Activated T-cell treated with anti-CD3 and anti-CD28 coated beads, Interleukin-2, amount 50 U/mL, for 24 hours (primary cell): ENCODE measurements at places on chromosomes 3 and 15.

GRCh38 chr3:169668957-169669741, 5.6 kb upstream of the MECOM start:
- DNase-seq = peak; percentile 67

GRCh38 chr3:171230865-171231264, 204.3 kb upstream of the SLC2A2 start:
- no peak for DNase-seq

GRCh38 chr3:11826628-11827265, 19.9 kb downstream of the TAMM41 start:
- DNase-seq = no peak

- DNase-seq = no peak
Observed at GRCh38 chr3:90015688-90016356, 908.4 kb downstream of the EPHA3 start.

DNA sequence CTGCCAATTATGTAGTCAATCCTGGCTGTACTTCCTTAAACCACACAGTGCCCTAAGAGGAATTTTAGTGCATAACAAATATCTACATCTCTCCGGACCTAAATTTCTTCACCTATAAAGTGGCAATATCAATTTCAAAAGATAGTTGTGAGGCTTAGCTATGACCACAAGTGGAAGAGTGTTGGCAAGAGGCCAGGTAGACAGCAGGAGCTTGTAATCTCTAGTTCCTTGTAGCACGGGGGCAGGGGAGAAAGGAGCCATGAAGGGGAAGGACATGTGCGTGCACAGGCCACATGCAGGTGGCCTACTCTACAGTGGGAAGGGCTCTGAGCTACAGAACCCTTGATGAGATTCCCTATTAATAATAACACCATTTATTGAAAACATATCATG, 269.7 kb downstream of the ABHD5 start:
- no peak for DNase-seq

GRCh38 chr3:134816623-134817022, 21.6 kb downstream of the EPHB1 start:
- DNase-seq = no peak

DNA sequence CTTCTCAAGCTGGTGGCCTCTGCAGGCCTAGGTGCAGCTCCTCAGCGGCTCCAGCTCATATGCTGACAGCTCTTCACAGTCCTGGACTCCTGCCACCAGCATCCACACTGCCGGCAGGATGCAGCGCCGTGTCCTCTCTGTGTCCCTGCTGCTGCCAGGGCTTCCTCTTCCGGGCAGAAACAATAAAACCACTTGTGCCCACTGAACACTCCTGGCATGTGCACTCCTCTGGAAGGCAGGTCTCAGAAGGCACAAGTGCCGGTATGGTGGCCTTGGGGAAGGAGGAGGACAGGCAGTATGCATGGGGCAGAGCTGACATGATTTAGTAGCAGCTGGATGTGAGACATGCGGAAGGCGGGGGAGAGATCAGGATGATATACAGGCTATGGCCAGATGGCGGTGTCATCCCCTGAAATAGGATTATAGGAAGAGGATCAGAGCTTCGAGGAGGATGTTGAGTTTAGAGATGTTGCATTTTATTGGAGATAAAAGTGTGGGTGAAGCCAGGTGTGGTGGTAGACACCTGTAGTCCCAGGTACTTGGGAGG, 7.5 kb upstream of the MAN2A2 start:
- DNase-seq = no peak

GRCh38 chr3:42900226-42901072, 5.5 kb upstream of the ZNF662 start:
- DNase-seq = no peak

- no peak for DNase-seq
Observed at GRCh38 chr3:88141458-88142083, 8.2 kb upstream of the C3orf38 start.

DNA sequence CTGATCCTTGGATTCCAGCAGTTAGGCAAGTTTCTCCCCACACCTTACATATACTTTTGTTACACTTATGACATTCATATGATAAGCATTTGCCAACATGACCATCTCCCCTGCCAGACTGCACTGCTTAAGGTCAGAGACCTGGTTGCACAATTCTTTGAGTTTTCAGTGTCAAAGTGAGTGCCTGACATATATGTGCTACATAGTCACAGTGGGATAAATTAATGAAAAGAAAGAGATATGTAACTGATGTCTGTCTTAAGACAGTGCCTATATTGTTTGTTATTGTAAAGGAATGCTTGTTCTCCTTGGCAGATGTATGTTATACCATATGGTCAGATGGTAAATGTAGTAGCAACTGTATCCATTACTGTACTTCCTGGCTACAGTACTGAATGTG, 3.5 kb upstream of the DCUN1D1 start:
- DNase-seq = no peak

DNA sequence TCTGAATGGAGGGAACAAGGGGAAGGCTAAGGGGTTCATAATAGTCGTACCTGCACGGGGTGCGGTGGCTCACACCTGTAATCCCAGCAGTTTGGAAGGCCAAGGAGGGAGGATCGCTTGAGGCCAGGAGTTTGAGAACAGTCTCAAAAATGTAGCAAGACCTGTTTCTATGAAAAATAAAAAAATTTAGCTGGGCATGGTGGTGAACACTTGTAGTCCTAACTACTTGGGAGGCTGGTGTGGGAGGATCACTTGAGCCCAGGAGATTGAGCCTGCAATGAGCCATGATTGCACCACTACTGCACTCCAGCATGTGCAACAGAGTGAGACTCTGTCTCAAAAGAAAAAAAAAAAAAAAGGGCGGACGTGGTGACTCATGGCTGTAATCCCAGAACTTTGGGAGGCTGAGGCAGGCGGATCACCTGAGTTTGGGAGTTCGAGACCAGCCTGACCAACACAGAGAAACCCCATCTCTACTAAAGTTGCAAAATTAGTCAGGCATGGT, 17.9 kb upstream of the HDAC11 start:
- DNase-seq = no peak

- no peak for DNase-seq
Observed at GRCh38 chr3:67617518-67617917, 36.9 kb downstream of the SUCLG2 start.

DNA sequence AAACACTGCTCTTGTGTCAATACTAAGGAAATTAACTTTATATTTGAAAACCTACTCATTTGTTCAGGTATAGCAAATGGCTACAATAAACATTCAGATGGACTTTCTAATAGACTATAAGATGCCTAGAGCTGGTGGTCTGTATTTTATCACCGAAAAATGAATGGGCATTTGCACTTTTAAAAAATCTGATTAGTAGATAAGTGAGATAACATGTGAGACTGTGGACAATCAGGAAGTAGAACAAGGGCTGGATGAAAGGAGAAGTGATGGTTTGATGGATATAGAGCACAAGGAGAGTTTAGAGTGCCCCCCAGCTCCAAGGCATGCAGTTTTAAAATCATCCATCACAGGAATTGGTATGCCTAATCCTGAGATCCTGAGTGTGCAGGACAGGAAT, 308.4 kb upstream of the RARB start:
- no peak for DNase-seq

GRCh38 chr3:9339761-9340471, 22.9 kb upstream of the THUMPD3 start:
- no peak for DNase-seq

DNA sequence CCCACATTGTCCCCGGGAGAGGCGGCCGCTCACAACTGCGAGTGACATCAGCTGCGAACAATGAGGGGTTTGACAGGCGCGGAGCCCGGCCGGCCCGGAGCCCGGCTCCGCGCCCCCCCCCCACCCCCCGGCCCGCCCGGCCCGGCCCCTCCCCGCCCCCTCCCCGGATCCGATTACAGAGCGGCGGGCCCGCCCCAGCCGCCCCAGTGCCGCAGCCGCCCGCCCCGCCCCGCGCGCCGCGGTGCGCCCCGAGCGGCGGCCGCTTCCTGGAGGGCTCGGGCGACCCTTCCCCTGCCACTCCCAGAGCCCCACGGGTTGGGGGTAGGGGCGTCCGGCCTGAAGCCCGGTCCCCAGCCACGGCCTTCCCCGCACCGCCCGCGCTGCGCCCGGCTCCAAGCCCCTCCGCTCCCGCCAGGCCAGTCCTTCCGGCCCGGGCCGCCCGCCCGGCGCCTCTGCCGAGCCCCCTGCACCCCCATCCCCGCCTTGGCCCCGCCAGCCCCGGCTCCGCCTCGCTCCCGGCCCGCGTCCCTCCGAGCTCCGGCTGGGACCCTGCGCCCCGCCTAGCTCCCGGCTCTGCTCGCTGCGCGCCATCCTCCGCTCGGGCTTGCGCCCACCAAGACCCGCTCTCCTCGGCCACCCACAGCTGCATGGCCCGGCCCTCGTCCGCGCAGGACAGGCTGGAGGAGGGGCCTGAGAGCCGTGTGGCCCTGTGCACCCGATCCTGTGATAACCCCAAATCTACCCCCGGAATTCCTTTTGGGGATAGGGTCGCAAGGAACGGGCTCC, at the start of gene PCBP4:
Gene PCBP4, minus strand, starts transcription at position 71 of the 786 bp plus-strand sequence. CDS start 6,214 bp downstream, outside the sequence.
- DNase-seq = peak; percentile 70

DNA sequence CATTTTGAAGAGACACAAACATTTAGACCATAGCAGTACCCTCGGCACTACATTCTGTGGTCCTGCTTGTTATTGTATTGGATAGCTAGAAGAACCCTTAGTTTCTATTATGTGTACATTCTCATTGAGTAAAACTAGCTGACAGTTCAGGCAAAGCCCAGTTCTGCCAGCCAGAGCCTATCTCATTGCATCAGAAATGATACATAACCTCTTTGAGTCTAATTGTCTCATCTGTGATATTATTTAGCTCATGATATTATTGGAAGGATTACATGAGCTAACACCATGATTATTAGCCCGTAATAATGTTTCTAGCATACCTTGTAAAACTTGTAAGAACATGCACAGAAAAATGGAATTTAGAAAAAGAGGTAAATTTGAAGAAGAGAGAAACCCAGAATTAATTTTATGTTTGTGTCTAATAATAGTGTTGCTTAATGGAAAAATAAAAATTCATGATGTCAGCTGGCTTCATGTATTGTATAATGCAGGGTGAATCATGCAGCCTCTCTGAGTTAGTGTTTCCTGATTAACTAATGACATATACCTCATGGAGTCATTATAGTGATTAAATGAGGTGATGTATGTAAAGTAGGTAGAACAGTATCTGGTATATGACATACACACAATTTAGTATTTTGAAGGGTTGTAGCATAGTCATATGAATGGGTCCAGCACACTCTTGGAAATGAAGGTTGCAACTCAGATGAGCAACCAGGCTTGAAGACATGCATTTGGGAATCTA, 339.4 kb upstream of the GRM7 start:
- DNase-seq = no peak

DNA sequence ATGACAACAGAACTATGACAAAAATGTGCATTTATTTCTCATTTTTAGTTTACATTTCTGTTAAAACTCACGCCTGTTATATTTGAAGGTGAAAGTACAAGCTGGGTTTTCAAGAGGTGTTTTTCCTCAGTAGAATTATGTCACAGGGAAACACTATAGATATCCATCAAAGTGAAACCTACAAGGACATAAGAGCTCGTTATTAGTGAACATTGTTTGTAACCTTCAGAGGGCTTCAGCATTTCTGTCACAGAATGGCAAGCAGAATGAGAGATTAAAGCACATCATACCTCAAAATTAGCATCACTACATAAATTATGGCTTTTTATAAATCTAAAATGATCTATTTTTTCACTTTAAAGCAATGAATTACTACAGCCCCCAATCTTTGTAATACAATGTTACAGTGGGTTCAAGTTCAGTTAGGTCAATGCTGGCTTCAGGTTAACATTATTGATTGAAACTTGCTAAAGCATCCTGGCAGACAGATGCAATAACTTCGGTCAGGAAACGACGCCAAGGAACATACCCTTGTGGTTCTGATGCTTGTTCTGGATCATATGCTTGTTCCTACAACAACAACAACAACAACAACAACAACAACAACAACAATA, 405.6 kb downstream of the CADM2 start:
- no peak for DNase-seq

- DNase-seq = no peak
Observed at GRCh38 chr3:173753593-173753992, 356.0 kb downstream of the NLGN1 start.

DNA sequence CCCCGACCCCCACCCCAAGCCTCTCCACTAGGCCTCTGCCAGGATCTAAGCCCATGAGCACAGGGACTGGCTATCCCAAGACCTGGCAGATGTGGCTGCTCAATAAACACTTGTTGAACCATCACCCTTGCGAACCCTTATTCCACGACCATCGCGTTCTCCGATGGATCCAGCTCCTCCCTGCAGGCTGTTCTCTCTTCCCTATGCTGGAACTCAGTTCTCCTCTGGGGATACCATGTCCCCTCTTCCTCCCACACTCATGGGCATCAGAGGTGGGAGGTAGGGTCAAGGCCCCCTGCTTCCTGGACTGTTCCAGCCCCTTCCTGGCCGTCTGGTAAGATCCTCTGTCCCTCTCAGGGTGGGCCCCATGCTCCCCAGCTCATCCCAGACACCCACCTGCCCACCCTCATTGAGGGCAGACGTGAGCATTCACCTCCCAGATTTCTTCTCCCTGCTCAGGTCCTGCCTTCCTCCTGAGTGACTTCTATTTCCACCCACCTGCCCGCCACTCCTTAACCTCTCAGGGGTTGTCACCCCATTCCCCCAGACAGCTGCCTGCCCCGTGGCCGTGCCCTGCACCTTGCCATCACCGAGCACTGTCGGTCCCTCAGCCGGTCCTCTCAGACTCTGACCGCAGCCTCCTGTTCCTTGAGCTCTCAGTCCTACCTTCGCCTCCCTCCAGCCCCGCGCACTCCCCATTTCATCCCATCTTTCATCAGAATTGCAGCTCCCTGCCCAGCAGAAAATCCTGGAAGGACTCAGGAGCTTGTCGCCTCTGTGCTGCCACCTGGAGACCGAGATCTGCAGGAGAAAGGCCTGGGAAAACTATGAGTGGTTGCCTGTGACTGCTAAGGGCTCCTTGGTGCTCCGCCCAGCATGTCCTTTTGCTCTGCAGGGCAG, 42.0 kb downstream of the PML start:
- peak; percentile 1 for DNase-seq

- DNase-seq = no peak
Observed at GRCh38 chr3:115937054-115937453, 313.7 kb downstream of the GAP43 start.

DNA sequence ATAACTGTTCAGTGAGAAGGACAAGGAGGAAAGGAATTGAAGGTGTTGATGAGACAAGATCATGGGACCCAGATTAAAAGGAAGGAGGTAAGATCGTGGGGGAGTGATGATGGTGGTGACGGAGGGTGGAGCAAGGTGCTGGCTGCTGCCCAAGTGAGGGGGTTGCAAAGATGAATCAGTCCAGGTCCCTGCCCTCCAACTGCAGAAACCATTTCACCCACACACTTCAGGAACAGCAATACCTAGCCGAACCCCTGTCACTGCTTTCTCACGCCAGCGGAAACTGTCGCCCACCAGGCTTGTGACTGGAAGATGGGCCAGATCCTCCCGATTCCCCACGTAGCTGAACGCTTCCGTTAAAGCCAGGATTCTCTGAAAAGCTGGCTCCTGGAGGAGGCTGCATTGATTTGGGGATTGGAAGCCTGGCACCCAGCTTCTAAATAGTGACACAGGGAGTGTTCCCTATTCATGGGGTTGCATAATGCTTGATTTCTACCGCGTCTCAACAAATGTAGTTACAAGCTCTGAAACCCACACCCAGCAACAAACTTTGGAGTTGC, 3.2 kb upstream of the LSG1 start:
- peak; percentile 79 for DNase-seq

- DNase-seq = peak; percentile 22
Observed at GRCh38 chr3:196998966-196999760, 30.5 kb downstream of the MELTF start.

- no peak for DNase-seq
Observed at GRCh38 chr15:101264011-101264410, 12.2 kb upstream of the CHSY1 start.
